Type B pancreatic cell (in vitro differentiated cells): ENCODE measurements at places on chromosomes 3 and 15. TPM values are rescaled to one million over a fixed set of nuclear protein-coding genes. Genes with fewer than 3 reads are reported as not detected.

GRCh38 chr3:50138266-50139200 is 16.6 kb upstream of the SEMA3F start:
- no peak for DNase-seq

DNA sequence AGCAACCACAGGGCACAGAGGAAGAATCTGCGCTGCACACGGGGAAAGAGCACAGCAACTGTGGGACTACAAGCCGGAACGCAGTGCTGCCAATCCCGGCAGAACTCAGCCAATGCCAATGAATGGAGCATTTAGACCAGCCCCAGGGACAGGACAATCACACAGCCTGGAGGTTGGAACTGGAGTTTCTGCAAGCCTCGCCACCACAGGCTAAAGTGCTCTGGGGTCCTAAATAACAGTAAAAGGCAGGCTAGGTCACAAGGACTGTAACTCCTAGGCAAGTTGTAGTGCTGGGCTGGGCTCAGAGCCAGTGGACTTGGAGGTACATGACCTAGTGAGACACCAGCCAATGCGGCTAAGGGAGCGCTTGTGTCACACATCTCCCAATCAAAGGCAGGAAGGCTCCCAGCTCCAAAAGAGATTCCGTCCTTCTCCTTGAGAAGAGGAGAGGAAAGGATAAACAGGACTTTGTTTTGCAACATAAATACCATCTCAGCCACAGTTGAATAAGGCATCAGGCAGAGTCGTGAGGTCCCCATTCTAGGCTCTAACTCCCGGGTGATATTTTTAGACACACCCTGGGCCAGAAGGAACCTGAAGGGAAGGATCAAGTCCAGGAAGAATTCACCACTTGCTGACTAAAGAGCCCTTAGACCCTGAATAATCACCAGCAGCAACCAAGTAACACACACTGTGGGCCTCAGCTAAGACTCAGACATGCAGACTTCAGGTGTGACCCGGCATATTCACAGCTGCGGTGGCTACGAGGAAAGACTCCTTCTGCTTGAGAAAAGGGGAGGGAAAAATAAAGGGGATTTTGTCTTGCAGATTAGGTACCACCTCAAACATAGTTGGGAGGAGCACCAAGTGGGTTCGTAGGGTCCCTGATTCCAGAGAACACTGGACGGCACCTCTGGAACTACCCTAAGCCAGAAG is 85.5 kb upstream of the XXYLT1 start:
- DNase-seq = no peak

- DNase-seq = no peak
These were observed 22.6 kb upstream of the MASP1 start for GRCh38 chr3:187314176-187314575.

DNA sequence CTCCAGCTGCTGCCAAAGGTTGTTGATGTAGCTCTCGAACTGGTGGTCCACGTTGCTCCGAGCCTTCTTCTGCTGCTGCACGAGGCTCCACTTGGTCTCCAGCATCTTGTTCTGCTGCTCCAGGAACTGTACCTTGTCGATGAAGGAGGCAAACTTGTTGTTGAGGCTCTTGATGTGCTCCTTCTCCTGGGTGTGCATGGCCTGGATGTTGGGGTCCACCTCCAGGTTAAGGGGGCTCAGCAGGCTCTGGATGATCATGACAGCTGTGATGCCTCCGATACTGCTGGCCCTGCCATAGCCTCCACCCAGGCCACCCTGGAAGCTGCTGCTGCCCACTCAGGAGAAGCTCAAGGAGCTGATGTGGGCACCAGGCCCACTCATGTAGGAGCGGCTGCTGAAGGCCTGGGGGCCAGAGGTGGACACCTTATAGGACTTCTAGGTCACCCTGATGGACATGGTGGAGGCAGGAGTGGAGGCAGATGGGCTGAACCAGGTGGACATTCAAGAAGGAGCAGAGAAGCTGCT is 14.9 kb upstream of the PSTPIP1 start:
- no peak for DNase-seq

DNA sequence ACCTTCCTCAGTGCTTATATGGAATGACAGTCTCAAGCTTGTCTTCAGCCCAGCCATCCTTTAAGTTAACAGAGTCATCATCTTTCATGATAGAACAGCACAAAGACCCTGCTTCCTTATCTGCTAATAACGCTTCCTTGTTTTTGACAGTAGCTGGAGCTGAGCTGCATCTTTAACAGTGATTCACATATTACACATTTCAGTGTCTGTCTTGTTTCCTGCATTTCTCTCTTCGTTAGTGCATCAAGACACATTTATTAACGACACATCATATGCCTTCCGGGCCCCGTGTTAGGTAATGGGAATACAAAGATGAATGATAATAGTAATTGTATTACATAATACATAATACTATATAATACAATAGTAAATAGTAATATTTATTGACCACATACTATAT is 30.2 kb upstream of the GREM1 start:
- no peak for DNase-seq

- DNase-seq = no peak
These were observed 285.5 kb downstream of the GABRG3 start for GRCh38 chr15:27256446-27256845.

DNA sequence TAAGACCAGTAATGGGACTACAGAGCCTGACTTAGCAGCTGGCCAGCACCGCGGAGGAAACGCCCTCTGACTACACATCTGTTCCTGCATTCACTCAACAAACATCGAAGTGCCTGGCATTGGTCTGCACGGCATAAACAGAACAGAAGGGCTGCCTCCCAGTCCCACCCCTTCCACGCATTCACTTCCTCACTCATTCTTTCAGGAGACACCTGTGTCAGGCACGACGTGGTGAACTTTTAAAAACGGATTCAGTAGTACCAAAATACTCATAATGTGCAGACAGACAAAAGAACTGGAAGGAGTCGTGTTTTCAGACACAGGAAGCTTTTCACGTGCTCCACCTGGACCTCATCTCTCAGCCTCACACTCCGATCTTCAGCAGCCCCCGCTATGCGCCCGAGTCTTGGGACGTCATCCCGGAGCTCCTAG is 123.3 kb downstream of the XXYLT1 start:
- no peak for DNase-seq

DNA sequence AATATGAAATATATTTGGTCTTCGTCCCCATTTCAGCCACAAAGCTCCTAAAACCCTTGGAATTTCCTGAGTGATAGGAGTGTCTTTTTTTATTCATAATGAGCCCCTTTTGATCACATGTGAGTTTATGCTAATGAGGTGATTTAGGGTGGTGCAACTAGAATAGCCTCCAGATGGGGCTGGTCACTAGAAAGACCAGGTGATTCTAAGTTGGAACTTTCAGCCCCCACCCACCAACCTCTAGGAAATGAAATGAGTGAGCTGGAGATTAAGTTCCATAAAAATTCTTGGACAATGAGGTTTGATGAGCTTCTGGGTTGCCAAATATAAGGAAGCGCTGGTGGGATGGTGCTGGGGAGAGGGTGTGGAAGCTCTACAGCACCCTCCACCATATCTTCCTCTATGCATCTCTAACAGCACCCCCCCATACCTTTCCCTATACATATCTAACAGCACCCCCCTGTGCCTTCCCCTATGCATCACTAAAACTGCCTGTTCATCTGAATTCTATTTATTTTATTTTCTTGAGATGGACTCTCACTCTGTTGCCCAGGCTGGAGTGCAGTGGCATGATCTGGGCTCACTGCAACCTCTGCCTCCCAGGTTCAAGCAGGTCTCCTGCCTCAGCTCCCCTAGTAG is 2.1 kb upstream of the SMCO1 start:
- DNase-seq = no peak

DNA sequence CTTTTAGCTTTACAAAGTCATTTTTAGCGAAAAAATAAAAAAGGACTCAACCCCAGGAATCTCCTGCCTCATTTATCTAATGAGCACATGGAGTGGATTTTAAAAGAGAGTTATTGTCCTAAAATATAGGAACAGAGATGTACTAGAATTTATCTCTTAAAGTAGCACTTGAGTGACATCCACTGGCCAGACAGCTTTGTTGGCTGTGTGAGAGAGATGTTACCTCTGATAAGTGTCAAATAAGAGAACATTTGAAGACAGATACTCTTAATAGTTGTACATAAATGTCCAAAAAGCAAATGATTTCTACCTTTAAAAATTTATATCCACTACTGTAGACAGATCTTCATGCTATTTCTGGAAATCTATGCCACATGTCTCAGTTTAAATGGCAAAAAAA is 12.3 kb upstream of the MFSD1 start:
- no peak for DNase-seq

DNA sequence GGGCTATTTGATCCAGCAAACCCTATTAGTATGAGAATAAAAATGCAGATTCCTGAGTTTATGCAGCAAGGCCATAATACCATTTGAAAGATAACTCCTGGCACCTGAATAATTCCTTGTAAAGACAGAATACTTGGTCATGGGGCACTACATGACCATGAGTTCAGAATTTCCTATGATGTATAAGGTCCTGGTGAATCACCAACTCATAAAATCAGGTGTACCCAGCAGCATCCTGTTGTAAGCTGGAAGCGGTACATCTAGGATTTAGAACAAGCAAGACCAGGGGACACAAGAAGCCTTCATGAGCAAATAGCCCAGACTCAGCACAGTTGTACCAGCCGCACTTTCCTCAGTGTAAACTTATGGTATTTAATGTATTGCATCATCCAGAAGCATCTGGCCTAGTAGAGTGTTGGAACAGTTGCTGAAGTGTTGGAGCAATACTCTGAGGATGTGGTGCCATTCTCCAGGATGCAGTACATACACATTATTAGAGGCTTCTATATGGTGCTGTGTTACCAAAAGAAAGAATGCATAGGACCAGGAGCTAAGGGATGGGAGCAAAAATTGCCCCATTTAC is 233.4 kb downstream of the SQOR start:
- no peak for DNase-seq

- no peak for DNase-seq
These were observed 163.6 kb downstream of the ECT2 start for GRCh38 chr3:172913911-172914655.

GRCh38 chr3:125496701-125497100 is 23.3 kb downstream of the SNX4 start:
- no peak for DNase-seq

DNA sequence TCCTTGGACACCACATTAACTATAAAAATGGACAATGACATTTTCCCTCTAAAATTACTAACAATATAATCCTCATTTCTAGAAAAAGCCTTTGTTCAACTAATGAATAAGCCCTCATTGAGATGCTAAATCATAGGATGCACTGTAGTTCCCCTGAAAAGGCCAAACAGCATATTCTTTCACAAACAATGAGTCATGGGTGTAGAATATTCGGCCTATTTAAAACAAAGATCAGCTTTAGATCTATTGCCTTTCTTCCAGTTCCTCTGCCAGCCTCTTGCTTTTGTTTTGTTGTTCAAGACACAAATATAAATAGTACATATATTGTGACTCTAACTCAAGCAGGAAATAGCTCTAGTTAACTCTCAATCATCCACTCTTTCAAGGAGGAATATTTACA is 82.5 kb downstream of the ADAM10 start:
- no peak for DNase-seq

- DNase-seq = no peak
These were observed 502.9 kb upstream of the THBS1 start for GRCh38 chr15:39078026-39078425.

DNA sequence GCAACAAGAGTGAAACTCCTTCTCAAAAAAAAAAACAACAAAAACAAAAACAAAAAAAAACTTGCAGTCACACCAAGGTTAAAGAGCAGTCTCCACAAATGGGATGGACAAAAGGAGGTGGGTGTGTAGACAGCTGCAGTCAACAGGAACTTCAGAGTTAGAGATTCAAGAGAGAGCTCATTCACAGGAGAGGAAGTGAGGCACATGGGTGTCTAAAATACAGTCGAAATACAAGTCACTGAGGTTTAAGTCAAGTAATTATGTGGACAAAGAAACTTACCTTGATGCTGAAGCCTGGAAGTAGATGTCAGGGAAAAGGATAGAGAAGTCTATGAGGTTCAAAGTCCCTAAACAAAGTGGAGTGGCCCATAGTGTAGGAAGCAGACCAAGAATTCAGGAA is 14.8 kb downstream of the MRPS11 start:
- no peak for DNase-seq

- DNase-seq = no peak
These were observed 6.1 kb upstream of the PLSCR4 start for GRCh38 chr3:146256851-146257486.

DNA sequence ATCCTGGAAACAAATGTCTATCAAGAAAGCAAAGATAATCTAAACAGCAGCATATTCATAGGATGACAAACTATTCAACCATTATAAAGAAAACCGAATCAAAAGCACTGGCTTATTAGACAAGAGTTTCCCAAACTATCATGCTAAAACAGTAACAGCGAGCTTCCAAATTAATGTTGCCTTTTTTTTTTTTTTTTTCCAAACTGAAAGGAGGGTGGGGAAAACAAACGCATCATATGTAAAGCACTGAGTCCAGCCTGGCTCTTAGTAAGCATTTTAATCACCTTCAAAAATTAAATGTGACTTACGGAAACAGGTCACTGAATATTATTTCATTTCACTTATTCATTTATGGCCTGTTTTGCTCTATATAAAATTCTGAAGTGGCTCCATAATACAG is 2.3 kb downstream of the TJP1 start:
- no peak for DNase-seq

DNA sequence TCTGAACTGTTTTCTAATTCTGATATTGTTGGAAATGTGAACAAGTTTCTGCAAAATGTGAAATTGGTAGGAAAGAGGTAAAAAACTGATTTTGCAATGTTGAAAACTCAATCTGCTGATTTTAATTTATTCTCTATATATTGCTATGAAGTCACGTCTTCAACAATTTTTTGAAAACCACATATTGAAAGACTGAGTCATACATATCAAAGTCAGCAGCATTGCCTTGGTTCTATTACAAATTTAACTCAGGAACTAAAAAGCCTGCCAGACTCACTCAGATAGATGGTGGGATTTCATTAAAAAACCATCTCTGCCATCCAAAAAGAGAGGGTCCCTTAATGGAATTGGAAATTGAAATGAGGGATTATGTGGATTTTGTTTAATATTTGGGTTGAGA is 351.4 kb downstream of the CNTN3 start:
- no peak for DNase-seq

The STRA6 gene
- 19.2 and 158 TPM in 2 replicates for total RNA-seq

The TMF1 gene
- total RNA-seq = 34.6 and 47.6 TPM in 2 replicates

The ARID3B gene
- 25.8 and 28.8 TPM in 2 replicates for total RNA-seq

The CRTC3 gene
- total RNA-seq = 26.2 and 31.4 TPM in 2 replicates

The FAM107A gene
- total RNA-seq = 2.9 and 4.5 TPM in 2 replicates

The RYR3 gene
- total RNA-seq = 2.2 and 2.9 TPM in 2 replicates

The CD200R1 gene
- 2.1 and 4.5 TPM in 2 replicates for total RNA-seq

The STRIT1 gene
- total RNA-seq = 0.33 TPM in 1 of 2 replicates, not detected in the other

The TMIE gene
- total RNA-seq = 0.48 and 0.62 TPM in 2 replicates

The CIB1 gene
- 31.6 and 36.8 TPM in 2 replicates for total RNA-seq

The NEIL1 gene
- 30.7 and 40.4 TPM in 2 replicates for total RNA-seq

The TIMMDC1 gene
- total RNA-seq = 114 and 139 TPM in 2 replicates

The CP gene
- 4.0 and 7.4 TPM in 2 replicates for total RNA-seq
